ENCODE measurements at places on chromosomes 6 and 20.

DNA sequence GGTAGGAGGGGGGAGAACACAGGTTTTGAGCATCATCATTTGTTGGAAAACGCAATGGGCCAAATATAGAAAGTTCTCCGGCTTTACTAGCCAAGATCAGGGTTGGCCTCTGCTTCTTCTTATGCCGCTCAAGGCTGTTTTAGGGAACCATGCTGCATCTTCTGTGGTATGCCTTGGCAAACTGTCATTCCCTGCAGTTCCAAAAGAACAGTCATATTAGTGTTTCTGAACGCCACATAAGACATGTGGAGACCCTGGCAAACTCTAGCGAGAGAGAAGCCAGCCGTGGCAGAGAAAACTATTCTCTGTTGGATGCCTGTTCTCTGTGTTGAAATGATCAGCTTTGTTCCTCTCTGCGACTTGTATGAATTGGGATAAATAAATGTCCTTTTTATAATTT, 10.8 kb downstream of the ACTR5 start:
- no peak for DNase-seq

DNA sequence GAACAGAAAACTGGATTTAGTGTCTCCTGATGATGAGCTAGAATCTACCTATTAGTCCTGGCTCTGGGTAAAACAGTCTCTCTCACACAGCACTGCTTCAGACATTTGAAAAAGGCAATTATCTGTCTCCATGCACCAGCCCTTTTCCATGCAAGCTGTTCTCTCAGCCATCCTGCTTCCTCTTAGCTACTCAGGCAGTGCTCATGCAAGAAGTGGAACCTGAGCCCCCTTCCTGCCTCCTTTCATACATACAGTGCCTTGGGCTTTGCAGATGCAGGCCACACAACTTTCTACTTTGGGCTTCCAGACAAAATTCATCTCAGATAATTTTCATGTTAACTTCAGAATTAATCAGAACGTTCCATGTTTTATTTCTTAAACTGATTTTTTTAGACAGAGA, 151.3 kb downstream of the RALGAPA2 start:
- no peak for DNase-seq

GRCh38 chr6:23218751-23219150, 649.4 kb downstream of the HDGFL1 start:
- DNase-seq: no peak

GRCh38 chr6:107408714-107409113, 50.6 kb downstream of the PDSS2 start:
- DNase-seq: no peak

GRCh38 chr20:53657732-53658131, 64.1 kb upstream of the ZNF217 start:
- DNase-seq: no peak

DNA sequence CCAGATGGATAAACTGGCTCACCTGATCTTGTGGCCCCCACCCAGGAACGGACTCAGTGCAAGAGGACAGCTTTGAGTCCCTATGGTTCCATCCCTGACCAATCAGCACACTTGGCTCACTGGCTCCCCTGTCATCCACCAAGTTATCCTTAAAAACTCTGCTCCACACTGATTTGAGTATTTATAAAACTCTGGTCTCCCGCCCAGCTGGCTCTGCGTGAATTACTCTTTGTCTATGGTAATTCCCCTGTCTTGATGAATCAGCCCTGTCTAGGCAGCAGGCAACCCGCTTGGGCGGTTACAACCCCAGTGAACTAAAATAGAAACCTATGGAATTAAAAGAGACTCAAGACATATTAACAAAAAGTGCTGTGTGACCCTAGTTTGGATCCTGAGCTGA, 38.1 kb upstream of the CD83 start:
- DNase-seq: no peak

GRCh38 chr6:111091987-111092386, 4.7 kb downstream of the SLC16A10 start:
- no peak for DNase-seq

DNA sequence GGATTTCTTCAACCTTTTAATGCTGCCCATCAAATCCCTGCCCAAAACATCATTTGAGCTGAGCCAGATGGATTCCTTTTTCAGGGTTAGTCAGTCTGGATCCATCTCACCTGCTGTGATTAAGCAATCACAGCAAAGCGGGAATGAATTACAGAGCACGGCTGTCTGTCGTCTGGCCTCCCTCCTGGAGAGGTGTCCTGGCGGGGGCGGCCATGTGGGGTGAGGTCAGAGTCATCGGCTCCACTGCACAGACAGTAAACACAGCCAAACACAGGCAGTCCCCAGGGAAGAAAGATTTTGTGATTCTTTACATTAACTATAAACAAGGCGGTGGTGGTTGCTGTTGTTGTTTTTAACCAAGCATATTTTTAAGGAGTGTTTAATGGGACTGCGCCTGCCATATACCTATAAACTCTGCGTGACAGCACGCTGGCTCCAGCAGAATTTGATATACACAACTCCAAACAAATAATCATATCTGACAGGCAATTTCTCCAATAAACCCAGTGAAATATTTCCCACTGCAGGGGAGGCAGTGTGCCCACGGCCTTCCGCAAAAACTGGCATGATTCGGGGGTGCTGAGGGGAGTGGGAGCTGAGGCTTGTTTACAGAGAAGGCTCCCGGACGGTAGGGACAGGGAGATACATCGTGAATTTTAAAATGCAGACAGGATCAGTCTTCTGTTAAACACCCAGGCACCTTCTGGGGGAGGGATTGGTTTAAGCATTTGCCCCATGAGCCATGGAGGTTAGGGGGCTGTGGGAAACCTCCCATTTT, 232.0 kb upstream of the PMEPA1 start:
- no peak for DNase-seq

DNA sequence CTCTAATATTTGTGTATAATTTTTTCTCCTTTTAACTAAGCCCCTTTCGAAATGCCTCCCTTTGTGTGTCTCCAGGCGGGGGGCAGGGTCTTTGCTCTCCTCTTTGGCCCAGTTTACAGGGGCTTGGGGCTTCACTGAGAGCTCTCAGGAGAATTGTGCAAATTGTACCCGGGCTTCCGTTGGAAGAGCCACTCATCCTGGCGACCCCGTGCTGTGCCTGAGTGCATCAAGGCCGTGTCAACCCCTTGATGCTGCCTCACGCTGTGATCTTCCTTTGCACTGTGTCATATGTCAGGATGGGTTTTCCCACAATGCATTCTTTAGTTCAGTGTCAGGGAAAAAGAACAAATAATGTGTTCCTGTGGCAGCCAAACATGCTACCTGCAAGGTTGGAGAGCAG, 118.0 kb upstream of the POU3F2 start:
- DNase-seq: no peak

GRCh38 chr20:16865406-16865805, 117.2 kb downstream of the OTOR start:
- no peak for DNase-seq

DNA sequence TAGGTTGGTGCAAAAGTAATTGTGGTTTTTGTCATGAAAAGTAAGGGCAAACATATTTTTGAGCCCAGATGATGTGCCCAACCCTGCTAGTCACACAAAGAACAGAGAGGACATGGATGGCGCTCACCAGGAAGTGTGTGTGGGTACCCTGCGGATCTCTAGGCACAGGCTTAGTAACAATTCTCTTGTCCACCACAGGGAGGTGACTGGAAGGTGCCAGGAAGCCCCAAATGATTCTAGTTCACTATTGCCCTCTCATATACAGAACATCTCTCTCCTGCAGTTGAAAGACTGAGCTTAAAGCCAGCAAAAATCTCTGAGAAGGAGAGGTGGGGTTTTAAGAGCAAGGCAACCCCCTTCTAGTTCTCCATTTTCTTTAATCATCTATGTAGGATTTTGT, 272.1 kb upstream of the TAB2 start:
- no peak for DNase-seq

DNA sequence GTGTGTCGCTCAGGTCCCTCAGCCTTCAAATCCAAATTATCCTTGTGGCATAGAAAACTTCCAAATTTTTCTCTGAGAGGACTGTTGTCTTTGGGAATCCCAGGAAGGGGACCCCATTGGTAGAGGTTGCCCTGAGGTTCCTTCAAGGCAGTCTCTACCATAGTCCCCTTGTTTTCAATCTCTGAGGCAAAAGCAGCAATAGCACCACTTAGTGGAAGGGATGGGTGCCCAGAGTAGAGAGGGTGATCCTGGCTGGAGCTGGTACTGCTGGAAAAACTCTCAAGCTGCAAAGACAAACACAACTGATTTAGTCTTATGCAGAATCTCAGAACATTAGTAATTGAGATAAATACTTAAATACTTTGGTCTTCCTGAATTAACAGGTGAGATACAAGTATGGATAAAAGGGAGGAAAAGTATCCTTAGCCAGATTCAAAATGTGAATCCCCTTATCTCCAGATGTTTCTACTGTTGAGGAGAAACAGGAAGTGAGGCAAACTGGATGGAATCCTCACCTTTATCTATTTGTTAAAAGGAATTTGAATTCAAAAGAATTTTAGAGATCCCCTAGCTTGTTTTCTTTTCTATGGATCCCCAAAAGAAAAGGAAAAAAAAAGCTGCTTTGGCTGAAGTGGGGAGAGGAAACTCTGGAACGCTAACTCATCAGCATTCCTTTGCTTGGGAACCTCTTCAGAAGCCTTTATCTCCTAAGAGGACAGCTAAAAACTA, 13.4 kb downstream of the ZNF318 start:
- DNase-seq: peak; percentile 19

GRCh38 chr6:161161121-161161520, 112.7 kb downstream of the AGPAT4 start:
- DNase-seq: no peak

GRCh38 chr6:80942911-80943310, 809.6 kb downstream of the TENT5A start:
- DNase-seq: no peak

DNA sequence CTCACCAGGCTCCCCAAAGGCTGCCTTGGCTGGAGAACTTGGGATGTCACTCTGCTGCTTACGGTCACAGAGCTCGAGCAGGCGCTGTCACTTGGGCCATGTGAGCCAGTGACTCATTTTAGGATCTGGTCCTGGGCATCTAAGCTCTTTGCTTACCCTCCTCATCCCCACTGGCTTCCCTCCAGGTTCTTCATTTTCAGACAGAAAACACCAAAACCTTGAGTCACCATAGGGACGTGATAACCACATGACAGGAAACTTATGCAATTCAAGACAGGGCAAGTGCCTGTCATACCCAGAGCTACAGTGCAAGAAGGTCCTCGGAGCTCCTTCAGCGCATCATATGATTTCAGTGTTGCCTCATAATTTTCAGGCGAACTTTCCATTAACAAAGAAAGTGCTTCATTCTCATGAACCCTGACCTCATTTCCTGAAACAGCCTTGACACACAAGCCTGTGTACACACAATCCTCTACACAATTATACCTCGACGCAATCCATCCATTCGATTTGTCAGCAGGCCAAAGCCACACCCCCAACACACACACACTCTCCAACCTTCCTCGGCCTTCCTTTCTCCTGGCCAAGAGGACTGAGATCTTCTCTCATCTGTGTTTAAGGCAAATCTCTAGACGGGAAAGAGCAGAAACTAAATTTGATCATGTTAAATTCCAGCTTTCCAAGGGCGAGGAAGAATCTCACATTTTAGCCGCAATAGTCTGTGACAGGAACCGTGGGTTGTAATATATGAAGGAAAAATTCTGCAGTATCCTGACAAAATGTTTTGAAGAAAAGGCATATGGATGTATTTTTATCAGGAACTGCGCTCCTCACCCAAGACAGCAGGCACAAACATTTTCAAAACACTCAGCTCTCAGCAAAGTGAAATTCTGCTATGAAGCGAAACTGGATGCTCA, 25.3 kb downstream of the TBC1D7 start:
- peak; percentile 82 for DNase-seq

- DNase-seq: no peak
Observed at GRCh38 chr6:109076377-109076776, 18.3 kb downstream of the SESN1 start.

DNA sequence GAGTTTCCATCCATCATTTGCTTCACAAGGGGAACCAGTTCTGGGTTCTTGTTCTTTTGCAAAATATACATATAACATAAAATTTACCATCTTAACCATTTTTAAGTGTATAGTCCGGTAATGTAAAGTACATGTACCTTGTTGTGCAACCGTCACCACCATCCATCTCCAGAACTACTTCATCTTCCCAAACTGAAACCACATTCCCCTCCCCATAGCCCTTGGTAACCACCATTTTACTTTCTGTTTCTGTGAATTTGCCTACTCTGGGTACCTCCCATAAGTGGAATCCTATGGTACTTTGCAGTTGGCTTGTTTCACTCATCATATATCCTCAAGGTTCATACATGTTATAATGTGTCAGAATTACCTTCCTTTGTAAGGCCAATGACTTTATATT, 70.3 kb upstream of the DSP start:
- no peak for DNase-seq

- no peak for DNase-seq
Observed at GRCh38 chr6:31538805-31539400, 2.9 kb downstream of the DDX39B start.

DNA sequence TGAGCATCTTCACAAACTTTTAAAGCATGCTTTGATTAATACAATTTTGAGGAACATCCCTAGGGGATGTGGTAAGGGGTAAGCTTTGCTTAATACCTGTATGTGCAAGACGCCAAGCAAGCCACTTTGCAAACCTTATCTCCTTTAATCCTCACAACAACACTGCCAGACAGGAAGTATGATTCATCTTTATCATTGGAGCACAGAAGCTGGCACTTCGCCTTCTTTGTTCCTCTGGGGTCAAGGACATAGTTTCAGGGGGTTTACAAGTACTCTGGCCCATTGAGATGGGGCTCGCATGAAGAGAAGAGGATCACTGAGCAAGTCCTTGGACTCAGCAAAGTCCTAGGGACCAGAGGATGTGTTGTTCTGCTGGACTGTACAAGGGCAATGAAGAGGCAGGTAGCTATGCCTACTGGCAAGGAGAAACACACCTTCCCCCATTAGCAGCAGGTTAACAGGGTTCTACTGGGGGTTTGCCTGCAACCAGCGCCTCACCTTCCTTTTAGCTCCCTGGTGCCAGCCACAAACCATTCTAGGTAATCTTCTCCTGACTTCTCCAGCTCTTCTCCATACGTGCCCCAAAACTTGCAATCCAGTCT, 8.8 kb downstream of the TMEM244 start:
- DNase-seq: no peak

- DNase-seq: no peak
Observed at GRCh38 chr6:139591075-139591865, 216.8 kb upstream of the CITED2 start.

GRCh38 chr6:17098538-17098937, 3.3 kb upstream of the STMND1 start:
- no peak for DNase-seq

- no peak for DNase-seq
Observed at GRCh38 chr6:15368186-15368585, 122.3 kb downstream of the JARID2 start.

GRCh38 chr6:170084166-170084730, 206.6 kb downstream of the DLL1 start:
- DNase-seq: no peak

DNA sequence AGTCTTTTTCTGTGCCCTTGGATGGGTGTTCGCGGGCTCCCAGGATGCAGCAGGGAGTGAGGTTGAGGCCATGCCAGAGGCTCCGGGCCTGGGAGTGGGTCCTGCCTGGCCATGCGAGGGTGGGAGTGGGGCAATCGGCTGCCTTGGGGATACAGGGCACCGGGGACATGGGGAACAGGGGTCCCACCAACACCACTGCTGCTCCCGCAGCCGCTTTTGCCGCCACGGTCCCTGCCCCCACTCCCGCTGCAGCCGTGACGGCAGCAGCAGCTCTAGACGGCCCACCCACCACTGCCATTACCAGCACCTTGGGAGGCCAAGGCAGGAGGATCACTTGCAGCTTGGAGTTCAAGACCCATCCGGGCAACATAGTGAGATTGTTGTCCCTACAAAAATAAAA, 35.3 kb upstream of the FAM50B start:
- DNase-seq: no peak

GRCh38 chr6:25028328-25028727, 92.6 kb upstream of the RIPOR2 start:
- no peak for DNase-seq

- DNase-seq: no peak
Observed at GRCh38 chr6:13711324-13711732, 307 bp downstream of the RANBP9 start.

Measured in transverse colon (tissue), 4 donors.